ENCODE measurements at places on chromosomes 7 and 10. TPM values are rescaled to one million over a fixed set of nuclear protein-coding genes. Genes with fewer than 3 reads are reported as not detected.

DNA sequence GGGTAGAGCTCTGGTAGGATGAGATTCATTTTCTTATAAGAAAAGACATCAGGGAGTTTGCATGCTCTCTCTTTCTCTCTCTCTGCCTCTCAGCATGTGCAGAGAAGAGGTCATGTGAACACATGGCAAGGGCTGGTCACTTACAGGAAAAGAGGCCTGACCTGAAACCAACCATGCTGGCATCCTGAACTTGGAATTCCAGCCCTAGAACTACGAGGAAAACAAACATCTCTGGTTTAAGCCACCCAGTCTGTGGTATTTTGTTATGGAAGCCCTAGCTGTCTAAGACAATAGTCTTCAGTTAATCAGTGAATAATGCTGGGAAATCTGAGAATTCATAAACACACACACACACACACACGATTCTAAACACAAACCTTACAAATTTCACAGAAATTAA, 1104.2 kb upstream of the LRRN3 start:
- DNase-seq, result peak; percentile 13

DNA sequence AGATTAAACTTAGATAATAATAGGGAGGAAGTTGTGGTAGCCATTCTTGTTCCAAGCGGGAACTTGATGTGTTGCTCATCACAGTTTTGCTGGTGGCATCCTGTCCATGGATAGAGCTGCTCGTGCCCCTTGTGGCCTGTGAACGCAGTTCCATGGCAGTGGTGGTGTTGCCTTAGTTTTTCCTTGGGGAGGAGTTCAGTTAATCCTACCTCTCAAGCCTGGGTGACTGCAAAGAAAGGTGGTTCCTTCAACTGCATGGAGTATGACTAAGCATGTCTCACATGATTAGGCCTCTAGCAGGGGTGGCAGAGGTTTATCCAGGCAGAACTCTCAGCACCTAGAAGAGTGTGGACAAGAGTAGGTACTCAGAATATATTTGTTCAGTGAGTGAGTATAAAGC, 99.7 kb downstream of the MAPK8 start:
- peak; percentile 87 for DNase-seq

- no peak for DNase-seq
Measured at GRCh38 chr10:36496758-36497157, 628.6 kb upstream of the ANKRD30A start.

DNA sequence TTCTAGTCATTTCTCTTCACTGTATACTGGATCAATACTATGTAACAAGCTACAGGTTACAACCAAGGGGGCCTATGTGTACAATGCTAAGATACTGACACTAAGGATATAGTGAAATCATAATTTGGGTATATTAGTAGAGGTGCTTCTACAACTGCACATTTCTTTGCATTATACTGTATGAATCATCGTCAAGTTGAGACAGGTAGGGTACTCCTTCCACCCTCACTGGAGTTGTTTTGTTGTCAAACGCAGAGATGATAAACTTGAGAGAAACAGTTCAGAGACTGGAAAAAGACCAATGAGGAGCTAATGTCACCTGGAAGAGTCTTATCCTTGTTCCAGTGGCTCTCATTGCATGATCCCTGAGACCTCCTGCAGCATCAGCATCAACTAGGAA, 208.2 kb upstream of the PRPS1L1 start:
- DNase-seq, result no peak

DNA sequence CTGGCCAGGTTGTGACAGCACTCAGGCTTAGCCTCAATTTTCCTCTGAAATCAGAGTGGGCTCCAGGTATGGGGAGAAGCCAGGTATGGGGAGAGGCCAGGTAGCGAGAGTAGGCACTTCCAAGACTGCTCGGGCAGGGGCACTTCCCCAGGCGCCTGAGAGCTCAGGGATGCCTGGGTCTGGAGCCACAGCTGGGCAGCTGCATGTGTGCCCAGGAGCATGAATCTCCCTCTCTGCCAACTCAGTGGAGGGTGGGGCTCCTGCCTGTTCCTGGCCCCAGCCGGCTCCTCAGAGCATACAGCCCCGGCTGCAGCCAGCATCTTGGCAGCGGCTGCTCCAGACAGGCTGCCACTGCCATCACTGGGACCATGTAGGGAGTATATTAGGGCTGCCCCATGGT, 313.9 kb downstream of the AUTS2 start:
- DNase-seq, result no peak

GRCh38 chr7:44077681-44078091, 4.6 kb downstream of the POLM start:
- DNase-seq, result no peak

- no peak for DNase-seq
Measured at GRCh38 chr7:155265961-155266360, 31.7 kb upstream of the INSIG1 start.

GRCh38 chr10:24920907-24921881, 31.2 kb downstream of the PRTFDC1 start:
- DNase-seq, result peak; percentile 77

DNA sequence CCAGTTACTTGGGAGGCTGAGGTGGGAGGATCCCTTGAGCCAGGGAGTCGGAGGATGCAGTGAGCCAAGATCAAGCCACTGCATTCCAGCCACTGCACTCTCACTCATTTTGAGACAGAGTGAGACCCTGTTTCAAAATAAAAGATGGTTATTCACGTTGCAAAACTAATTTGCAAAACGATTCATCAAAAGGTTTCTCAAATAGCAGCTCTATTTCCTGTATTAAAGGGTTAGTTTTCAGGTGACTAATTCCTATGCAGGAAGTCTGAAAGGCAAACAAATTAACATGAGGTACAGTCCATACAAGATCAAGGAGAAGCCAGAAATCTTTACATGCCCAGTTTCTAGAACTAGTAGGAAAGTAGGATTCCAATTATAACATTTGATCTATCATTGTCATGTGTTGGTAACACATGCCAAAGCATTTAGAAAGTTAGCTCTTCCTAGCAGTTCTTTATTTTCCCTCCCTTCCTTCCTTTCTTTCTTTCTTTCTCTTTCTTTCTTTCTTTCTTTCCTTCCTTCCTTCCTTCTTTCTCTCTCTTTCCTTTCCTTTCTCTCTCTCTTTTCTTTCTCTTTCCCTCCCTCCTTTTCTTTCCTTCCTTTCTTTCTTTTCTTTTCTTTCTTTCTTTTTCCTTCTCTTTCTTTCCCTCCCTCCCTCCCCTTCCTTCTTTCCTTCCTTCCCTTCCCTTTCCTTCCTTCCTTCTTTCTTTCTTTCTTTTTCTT, 49.3 kb downstream of the DENND2A start:
- no peak for DNase-seq

GRCh38 chr10:122374859-122375678, 561 bp downstream of the PLEKHA1 start:
- DNase-seq, result peak; percentile 44

GRCh38 chr10:95309958-95310357, 19.2 kb upstream of the PDLIM1 start:
- no peak for DNase-seq

DNA sequence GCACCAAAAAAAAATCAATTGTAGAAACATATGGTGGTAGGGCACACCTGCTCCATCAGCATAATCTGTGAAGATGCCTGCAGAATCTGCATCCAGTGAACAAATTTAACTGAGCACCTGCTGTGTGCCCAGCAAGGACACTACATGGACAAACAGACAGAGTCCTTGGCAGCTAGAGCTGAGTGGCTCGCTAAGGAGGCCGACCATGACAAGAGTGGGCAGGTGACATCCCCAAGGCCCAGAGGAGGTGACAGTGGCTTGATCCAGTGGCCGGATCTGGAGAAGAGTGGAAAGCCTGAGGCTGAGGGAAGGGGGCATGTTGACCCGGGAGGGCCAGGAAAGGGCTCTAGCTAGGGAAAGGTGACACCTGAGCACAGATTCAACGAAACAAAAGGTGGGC, 68.1 kb downstream of the MAD1L1 start:
- DNase-seq, result no peak

- no peak for DNase-seq
Measured at GRCh38 chr7:16014031-16014430, 327.5 kb upstream of the MEOX2 start.

DNA sequence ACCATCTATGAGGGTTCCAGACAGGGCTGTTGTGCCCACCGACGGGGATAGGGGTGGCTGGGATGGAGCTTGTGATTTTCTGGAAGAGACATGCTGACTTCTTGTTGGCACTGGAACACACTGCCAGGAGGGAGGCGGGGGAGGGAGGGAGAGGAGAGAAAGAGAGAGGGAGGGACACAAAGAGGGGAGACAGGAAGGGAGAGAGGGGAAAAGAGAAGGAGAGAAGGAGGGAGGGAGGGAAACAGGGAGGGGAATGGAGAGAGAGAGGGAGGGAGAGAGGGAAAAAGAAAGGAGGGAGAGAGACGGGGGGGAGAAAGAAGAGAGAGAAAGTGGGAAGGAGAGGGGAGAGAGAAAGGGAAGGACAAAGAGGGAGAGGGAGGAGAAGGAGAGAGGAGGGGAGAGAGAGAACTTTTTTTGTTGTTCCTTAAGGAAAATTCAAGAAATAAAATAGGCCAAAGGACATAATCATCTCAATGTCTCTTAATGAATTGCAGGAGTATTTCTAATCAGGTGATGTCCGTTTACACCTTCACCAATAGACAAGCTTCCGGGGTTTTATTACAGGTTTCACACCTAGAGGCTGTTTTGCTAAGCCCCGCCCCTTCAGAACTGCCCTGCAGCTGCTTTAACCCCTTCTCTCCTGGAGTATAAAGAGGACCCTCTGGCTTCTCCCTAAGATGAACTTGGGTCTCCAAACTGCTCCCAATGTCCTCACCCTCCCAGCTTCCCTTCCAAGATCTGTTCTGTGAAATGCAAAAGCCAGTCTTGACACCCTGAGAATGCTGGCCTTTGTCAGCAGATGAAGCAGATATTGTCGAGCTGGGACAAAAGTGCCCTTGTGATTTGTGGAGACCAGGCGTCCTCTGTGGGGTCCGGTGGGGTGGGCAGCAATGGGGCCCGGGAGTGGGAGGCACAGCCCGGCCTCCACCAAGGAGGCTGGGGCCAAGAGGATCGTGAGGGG, 82.0 kb upstream of the GTF2IRD1 start:
- DNase-seq, result no peak

DNA sequence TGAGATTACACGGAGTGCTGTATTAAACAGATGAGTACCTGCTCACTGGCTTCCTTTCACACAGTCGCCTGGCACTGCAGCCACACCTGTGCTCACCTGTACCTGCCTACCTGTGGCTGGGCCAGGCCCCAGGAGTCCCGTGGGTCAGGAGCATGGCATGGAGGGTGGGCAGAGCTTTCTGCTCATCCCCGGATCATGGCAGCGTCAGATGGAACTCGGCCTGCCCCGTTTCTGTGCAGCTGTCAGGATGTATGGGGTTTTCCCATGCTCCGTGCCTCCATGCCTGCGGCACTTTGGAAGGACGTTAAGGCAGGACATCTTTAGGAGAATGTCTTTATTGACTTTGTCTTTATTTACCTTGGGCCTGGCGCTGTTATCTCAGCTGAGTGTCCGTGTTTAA, 112.2 kb downstream of the MGMT start:
- no peak for DNase-seq

GRCh38 chr10:65335311-65335710, 1590.5 kb upstream of the LRRTM3 start:
- no peak for DNase-seq

GRCh38 chr7:157554393-157555238, 217.8 kb downstream of the DNAJB6 start:
- DNase-seq, result no peak

- no peak for DNase-seq
Measured at GRCh38 chr7:94169682-94170081, 165.5 kb upstream of the BET1 start.

GRCh38 chr7:16411391-16411790, 9.9 kb downstream of the CRPPA start:
- DNase-seq, result no peak

GRCh38 chr10:51273574-51273973, 199.3 kb downstream of the PRKG1 start:
- DNase-seq, result no peak

- DNase-seq, result no peak
Measured at GRCh38 chr10:94108200-94108599, 114.5 kb downstream of the PLCE1 start.

DNA sequence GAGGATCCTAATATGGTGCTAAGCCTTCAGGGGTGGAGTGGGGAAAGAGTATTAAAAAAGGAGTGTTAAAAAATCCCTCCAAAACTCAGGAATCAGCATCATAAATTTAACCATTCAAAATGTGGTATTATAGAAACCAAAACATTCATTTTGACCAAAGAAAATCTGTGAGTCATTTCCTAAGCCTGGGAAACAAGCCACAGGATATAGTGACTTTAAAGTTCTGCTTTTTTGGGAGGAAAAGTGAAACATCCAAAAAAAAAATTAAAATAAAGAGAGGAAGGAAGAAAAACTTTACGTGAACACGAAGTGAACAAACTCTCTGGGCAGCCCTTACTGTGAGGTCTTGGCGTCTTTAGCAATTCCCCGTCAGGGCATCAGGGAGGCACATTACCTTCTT, 74.0 kb upstream of the GSDME start:
- DNase-seq, result peak; percentile 67

ADARB2 gene
- 0.21 TPM for total RNA-seq

TRPV5 gene
- total RNA-seq, result not detected

ACTL6B gene
- not detected for total RNA-seq

WEE2 gene
- not detected for total RNA-seq

SPAG6 gene
- 0.21 TPM for total RNA-seq

GNAT3 gene
- total RNA-seq, result not detected

PLEKHS1 gene
- total RNA-seq, result 0.80 TPM

JMJD1C gene
- 31.5 TPM for total RNA-seq

NPC1L1 gene
- total RNA-seq, result not detected
